HFFc6 (cell line): ENCODE measurements at places on chromosomes 6 and 20.

DNA sequence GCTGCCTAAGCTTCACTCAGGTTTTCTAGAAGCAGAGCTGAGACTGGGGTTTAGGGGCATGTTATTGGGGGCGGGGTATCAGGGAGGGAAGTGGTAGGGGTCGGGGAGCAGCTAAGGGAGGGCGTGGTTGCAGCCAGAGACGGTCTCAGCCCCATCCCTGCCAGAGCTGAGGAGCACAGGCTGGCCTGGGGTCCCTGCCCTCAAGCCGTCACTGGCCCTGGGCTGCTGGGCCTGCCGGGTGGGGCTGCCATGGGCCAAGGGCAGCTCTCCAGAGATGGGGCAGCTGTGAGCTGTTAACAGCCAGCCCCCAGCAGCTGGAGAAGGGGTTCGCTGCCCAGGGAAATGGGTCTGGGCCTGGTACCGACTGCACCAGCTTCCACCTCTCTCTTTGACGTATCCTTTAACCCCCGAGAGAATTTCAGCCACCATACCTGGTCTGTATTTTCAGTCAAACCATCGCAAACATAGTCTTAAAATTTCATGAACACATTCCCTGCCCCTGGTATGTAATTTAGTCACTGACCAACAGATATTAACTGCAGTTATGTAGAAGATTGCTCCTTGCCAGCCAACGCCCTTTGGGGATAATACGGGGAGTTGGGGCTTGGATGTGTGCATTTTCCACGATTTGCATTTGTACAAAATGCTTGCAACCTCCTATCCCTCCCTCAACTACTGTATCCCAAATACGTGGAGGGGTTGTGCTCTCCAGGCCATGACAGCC is 253.4 kb downstream of the TAF4 start:
- no peak for DNase-seq

DNA sequence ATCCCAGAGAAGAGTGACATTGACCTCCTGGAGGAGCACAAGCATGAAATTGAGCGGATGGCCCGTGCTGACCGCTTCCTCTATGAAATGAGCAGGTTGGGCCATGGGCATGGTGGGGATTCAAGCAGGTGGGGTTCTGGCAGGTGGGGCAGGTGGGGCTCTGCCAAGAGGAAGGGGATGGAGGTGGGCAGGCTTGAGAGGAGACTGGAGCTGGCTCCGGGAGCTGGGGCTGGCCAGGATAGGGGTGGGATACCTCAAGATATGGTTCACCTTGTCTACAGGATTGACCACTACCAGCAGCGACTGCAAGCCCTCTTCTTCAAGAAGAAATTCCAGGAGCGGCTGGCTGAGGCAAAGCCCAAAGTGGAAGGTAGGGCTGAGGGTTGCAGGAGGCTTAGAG is 42.9 kb downstream of the MOCS1 start:
- DNase-seq: no peak

GRCh38 chr20:22315771-22316170 is 268.6 kb downstream of the FOXA2 start:
- no peak for DNase-seq

- no peak for DNase-seq
Observed at GRCh38 chr6:139367810-139368351, 6.6 kb downstream of the CITED2 start.
